ENCODE measurements at places on chromosomes 6 and 20.

DNA sequence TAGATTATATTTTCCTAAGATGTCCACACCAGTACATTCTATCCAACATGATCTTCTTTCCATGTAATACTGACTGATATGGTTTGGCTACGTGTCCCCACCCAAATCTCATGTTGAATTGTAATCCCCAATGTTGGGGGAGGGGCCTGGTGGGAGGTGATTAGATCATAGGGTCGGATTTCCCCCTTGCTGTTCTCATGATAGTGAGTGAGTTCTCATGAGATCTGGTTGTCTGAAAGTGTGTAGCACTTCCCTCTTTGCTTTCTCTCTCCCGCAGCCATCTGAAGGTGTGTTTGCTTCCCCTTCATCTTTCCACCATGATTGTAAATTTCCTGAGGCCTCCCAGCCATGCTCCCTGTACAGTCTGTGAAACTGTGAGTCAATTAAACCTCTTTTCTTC lies 12.2 kb upstream of the HBS1L start:
- DNase-seq, result no peak

- no peak for DNase-seq
These were observed 642.0 kb upstream of the CHD6 start for GRCh38 chr20:42260184-42260583.

- no peak for DNase-seq
These were observed 73.9 kb downstream of the MDN1 start for GRCh38 chr6:89745716-89746115.

- no peak for DNase-seq
These were observed 17.8 kb downstream of the MAP3K5 start for GRCh38 chr6:136774228-136775041.

DNA sequence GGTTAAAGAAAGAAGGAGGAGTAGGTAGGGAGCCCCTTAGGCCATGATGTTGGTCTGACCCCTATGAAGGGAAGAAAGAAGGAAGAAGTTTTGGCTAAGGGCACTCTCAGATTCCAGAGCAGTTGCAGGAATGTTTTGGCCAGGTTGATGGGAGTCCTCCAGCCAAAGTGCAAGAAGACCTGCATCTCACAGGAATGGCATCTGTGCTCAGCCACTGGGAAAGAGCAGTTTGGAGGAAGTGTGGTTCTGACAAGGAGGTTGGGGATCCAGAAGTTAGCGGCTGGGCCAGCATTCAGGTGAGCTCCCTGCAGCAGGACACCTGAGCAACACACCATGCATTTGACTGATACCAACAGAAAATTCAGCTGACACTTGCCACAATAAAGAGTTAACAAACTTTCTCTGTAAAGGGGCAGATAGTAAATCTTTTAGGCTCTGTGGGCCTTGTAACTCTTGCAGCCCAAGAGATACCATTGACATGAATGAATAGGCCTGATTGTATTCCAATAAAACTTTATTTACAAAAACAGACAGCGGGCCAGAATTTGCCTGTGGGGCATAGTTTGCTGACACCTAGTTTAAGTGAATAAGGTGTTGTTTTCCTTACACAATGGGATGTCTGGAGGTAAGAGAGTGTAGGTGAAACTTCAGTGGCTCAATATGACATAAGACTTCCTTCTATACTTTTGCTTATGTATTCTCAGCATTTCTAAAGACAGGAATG lies 71.0 kb downstream of the EDN1 start:
- no peak for DNase-seq

Measured in HepG2 (cell line).